ENCODE measurements at places on chromosomes 5 and 9.

GRCh38 chr9:113125386-113126035 lies 25.3 kb upstream of the SLC31A2 start:
- DNase-seq, result no peak

- DNase-seq, result no peak
Measured at GRCh38 chr5:17257705-17258273, 40.4 kb downstream of the BASP1 start.

DNA sequence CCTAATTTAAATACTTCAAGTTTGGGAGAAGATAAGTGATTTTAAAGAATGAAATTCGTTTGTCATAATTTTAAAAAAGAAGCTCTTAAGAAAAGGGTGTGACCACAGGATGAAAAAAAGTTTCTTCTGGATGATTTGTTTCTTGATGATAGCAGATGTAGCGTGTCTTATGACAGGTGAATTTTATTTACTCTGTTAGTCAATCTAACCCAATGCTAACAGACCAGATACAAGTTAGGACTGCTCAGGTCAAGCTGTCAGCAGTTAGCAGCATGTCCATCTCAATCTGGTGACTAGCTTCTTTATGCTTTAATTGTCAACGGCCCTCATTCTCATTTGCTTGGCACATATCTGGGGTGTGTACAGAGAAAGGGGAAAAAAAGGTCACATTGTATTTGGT lies 456.0 kb downstream of the BNC2 start:
- DNase-seq, result no peak

DNA sequence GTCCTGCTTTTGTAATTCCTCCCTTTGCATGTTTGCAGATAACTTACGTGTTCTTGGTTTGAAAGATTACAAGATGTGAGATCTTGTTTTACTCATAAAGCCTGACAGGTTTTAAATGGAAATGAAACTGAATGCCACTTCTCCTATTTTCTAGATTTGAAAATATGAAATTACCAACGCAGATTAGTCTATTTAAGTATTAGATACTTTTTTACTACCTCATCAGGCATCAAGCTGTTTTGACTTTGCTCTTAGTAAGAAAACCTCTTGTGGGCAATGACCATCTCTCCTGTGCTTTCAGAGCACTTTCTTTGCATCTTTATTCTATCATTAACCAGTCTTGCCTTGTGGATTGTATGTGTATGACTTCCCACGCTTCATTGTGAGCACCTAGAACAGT lies 3.5 kb downstream of the DMXL1 start:
- no peak for DNase-seq

DNA sequence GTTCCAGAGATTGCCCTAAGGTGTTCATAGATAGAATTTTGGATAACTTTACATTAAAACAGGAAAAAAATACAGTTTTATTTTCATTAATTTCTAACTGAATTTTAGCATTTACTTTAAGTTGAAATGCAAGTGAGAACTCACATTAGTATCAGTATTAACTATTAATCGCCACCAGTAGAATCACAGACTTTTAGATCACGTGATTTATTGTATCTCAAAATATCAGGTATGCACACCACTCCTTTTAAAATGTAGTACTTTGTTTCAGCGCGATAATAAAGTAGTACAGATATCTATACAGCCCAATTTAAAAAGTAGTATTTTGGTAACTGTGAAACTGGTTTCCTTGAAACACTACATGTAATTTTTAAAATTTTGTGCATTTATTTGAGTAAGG lies 978.7 kb downstream of the DNAH5 start:
- DNase-seq, result no peak

GRCh38 chr5:135317286-135317685 lies 81.7 kb downstream of the MACROH2A1 start:
- no peak for DNase-seq

DNA sequence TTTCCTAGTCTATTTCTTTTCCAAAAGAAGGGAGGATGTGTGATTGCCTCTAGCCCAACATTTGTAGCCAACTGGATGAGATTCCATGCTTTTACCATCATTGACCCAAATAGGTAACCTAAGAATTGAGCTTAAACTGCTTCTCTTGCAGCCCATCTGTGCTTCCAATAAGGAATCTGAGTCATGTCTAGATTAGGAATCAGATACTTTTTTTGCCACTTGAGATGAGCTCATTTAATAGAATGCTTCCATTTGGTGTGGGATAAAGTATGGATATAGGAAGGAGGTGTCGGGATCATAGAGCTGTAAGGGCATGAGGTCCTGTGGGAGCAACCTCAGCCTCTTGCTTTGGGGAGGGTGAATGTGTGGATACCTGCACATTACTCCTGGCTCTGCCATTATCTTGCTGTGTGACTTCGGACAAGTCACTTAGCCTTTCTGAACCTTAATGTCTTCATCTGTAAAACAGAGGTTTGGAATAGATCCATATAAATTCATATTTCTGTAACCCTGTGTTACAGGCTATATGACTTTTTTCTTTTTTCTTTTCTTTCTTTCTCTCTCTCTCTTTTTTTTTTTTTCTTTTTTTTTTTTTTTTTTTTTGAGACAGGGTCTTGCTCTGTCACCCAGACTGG lies 56.2 kb downstream of the MAP1B start:
- DNase-seq, result no peak

DNA sequence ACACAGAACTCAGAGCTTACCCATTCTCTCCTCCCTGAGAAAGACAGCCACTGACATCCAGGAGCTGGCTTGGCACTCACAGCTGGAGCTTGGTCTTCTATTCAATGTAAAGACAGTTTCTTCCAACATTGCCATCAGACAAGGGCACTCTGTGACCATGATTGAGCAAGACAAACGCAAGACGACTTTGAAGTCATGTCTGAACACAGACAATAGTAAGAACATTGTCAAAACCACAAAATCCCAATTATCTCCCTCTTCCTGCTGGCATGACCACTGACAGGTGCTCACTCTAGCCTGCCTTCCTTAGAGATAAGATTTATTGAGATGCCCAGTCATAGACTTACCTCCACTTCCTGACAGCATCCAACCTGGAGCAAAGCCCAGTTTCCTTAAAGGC lies 328.0 kb downstream of the MSX2 start:
- DNase-seq, result no peak

- no peak for DNase-seq
Measured at GRCh38 chr5:100877274-100877673, 25.8 kb downstream of the ST8SIA4 start.

- DNase-seq, result peak; percentile 22
Measured at GRCh38 chr9:104494808-104495207, 9.3 kb upstream of the OR13F1 start.

GRCh38 chr5:92309336-92309991 lies 926.3 kb upstream of the ARRDC3 start:
- peak; percentile 53 for DNase-seq

- no peak for DNase-seq
Measured at GRCh38 chr9:137441935-137442321, 771 bp upstream of the ENTPD8 start.

- no peak for DNase-seq
Measured at GRCh38 chr5:16656561-16657191, 39.9 kb upstream of the RETREG1 start.

DNA sequence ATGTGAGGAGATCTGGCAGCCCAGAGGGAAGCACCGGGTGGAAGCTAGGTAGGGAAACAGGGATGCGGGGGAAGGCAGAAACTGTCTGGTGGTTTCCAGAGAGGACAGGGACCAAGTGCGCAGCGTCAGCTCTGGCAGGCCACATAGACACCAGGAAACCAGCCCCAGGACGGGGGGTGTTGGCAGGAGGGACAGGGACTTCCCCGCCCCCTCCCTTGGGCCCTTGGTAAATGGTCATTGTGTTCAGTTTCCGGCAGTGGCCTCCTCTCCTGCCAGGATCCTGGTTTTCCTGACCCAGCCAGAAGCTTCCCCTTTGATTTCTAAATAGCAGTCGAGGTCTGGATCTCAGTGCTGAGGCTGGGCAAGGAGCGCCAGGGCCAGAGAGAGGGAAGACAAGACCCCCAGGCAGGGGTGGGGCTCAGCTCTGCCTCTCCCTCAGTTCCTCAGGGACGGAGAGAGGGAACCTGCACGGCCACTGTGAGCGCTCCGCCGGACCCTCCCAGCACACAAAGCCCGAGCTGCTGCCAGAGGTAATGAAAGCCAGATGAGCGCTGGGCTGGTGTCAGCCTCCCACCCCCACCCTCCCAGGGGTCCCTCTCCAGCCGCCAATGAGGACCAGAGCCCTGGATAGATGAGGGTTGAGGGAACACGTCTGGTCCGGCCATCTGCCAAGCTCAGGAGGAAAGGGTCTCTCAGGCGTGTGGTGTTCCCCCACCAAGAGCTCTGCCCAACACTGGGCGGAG lies 1.8 kb downstream of the RALGDS start:
- peak; percentile 90 for DNase-seq

DNA sequence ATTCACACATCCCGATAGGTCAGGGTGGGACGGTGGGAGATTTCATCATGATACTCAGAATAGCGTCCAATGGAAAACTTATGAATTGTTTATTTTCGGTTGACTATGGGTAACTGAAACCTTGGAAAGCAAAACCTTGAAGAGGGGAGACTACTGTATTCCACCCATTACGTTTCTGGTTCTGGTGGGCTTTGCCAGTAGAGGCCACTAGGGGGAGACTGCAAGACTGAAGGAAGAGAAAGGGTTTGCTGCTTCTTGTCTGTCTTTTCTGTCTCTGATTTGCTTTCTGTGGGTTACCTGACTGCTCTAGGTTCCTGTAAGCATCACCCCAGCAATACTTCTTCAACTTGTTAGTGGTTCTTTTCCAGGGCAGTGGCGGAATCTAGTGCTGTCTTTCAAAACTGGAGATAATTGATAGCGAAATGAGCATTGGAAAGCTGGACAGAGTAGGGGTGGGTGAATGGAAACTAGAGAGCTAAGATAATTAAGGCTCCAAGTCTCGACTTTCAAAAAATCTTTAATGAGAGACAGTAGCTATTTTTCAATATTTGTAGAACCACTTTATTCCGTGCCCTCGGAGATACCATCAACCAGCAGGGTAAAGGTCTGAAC lies 27.0 kb downstream of the GRIN3A start:
- peak; percentile 30 for DNase-seq

DNA sequence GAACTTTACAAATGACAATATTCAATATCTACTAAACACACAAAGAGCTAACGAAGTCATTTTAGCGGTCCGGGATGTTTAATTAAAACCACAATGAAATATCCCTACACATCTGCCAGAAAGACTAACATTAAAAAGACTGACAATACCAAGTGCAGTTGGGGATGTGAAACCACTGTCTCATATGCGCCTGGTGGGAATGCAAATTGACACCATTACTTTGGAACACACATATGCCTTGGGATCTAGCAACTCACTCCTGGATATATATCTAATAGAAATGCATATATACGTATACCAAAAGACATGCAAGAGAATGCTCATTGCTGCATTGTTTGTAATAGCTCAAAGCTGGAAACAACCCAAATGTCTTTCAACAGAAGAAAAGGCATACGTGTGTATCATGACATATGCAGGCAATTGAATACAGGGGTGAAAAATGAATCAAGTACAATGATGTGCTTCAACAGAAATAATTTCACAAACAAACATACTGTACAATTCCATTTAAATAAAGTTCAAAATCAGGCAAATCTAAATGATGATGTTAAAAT lies 153.3 kb downstream of the CARTPT start:
- DNase-seq, result no peak

- DNase-seq, result no peak
Measured at GRCh38 chr5:97726106-97726505, 543.1 kb upstream of the RIOK2 start.

DNA sequence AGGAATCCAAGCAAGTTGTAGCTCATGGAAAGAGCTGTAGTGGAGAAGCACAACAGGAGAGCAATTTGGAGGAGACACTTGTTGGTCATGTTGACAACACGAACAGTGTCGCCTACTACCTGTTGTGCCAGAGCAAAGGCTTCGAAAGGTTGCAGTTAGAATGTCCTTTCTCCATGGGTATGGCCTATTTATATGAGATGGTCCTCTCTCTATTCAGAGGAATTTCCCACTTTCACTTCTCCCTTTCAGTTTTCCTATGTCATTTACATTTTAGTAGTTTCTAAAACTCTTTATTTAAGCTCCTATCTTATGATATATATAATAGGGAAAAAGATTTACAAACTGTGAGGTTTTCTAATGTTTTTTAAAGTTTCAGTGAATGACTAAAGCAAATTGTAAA lies at the start of gene IFNB1:
IFNB1 (minus strand) TSS at position 162 of the 400 bp plus-strand sequence; CDS start at position 89, 73 bp downstream.
- no peak for DNase-seq

- no peak for DNase-seq
Measured at GRCh38 chr9:18126831-18127498, 347.0 kb upstream of the ADAMTSL1 start.

GRCh38 chr5:74949976-74950375 lies 83.8 kb upstream of the FAM169A start:
- DNase-seq, result no peak

DNA sequence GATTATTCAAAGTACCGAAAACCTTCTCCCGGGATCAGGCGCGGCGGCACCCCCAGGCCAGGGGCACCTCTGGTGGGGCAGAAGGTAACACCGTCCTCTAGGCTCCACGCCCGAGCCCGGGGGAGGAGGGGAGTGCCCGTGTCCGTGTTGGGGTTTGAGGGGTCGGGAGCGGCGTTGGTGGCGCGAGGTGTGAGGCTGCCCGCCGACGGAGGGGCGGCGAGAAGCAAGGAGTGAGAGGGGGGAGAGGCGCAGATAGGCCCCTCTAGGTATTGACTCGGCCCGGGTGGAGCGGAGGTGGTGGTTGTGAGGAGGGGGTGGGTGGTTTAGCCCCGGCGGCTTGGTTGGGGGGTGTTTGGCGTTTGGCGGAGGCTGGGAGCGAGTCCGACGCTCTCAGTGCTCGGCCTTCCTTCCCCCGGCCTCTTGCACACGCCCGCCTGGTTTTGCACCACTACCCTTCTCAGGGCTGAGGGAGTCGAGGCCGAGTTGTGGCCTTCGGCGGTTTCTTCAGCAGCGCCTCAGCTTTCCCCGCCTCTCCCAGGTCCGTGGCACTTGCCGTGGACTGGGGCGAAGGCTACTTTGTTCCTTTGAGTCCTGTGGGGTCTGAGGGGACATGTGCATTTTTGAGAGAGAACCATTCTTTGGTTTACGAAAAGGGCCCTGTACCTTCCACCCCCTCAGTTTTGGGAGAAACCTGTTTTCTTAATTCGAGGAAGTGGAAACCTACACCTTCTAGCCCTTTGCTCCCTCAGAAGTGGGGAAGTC lies 450 bp downstream of the GPBP1 start:
- no peak for DNase-seq

GRCh38 chr5:144467792-144468191 lies 297.1 kb downstream of the KCTD16 start:
- peak; percentile 20 for DNase-seq

GRCh38 chr9:100652850-100653249 lies 75.0 kb downstream of the CAVIN4 start:
- no peak for DNase-seq

GRCh38 chr5:113062869-113063508 lies 86.4 kb downstream of the DCP2 start:
- no peak for DNase-seq

- DNase-seq, result peak; percentile 22
Measured at GRCh38 chr9:104872656-104873488, 55.1 kb downstream of the ABCA1 start.

- DNase-seq, result peak; percentile 89
Measured at GRCh38 chr5:132011622-132012343, at the start of gene ACSL6. Gene ACSL6 (minus strand): TSS chr5:132011658. CDS start chr5:132011553, 105 bp downstream.

DNA sequence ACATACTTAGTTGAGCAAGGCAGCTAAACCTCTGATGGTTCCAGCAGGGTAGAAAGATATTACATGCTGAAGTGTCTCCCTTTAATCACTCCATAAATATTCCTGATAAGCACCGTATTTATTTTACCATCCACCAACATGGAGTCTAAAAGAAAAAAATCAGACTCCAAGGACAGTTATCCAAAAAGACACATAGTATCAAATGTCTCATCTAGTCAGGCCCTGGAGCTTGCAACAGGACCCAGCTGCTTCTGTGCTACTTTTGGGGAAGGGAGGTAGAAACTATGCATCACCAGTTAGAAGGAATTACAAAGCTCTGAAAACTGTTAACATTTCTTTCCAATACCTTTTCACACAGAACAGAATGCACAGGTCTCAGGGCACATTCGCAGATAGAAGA lies 88.1 kb downstream of the S1PR3 start:
- DNase-seq, result no peak

All from SK-N-SH (cell line).